ENCODE measurements at places on chromosomes 2 and 18.

DNA sequence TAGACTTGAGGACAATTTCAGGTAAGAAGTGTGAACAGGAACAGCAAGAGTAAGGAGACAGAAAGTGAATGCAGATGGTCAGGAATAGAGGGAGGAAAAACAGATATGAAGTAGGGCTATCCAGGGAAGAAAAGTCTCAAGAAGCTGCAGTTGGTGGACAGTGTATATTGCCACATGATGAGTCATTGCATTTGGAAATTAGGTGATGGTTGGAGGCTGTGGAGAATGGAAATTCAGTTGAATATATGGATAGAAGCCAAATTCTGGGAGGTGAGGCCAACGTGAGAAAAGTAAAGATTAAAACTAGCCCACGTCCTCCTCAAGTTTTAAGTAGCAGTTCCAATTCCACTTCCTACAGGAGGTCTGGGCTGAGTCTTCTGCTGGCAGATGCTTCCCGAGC is 158.4 kb downstream of the UBE2E3 start:
- no peak for DNase-seq

GRCh38 chr2:85706063-85706462 is 11.9 kb downstream of the GNLY start:
- no peak for DNase-seq

GRCh38 chr18:44654573-44654972 is 26.1 kb upstream of the SETBP1 start:
- no peak for DNase-seq

DNA sequence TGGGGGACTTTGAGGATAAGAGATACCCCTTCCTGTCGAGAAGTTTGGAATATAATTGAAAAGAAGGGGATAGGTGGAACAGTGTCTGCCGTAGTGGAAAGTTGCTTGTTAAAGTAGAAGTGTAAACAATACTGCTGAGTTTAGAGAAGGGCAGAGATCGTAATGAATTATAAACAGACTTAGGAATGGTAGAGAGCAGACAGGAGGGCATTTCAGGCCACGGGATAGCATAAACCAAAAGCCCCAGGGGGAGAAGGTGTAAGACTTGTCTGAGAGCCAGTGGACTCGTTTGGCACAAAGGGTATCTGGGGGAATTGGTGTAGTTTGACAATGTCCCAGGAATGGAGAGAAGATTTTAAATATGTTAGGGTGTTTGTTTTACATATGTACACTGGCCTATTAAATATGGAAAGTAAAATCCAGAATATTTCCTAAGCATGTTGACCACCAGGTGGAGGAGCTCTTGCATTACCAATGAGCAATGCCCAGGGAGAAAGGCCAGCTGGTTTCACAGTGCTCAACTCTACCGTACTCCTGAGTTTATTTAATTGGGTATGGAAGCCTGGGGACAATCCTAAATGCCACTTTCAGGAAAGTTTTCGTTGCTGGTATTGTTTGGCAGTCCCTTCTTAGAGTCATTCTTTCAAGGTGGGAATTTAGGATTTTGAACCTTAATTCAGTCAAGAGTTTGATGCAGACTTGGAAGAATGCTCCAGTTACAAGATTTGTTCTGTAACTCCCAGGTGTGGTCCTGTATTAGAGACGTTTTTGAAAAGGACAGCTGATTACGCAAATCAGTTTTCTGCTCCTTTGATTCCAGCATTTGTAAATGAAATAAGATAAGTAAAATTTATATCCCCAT is 7.5 kb downstream of the COPS8 start:
- DNase-seq, result no peak

GRCh38 chr2:134558208-134558830 is 160.5 kb downstream of the TMEM163 start:
- no peak for DNase-seq

DNA sequence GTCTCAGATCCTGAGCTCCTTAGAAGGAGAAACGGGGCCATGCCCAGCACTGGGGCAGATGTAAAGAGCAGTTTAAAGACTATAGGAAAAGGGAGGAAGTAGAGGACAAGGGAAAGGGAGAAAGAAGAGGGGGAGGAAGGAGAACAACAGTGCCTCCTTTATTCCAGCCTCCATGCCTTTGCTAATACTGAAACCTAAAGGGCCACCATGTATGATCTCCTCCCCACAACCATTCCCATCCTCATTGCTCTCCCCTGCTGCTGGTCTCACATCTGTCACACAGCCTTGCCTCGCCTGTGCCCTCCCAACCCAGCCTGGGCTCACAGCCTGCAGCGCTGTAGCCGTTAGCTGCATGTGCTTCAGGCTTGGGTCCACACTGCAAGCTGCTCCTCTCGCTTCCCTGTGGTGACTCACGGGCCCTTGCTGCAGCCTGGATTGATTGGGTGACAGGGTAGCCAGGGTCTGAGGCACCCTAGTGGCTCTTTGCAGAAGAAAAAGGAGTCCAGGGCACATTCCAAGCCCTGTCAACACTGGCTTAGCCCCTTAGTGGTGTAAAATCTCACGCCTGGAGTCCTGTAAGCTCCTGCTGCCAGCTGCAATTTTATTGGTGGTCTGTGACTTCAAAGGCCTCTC is 281.9 kb downstream of the SRBD1 start:
- DNase-seq, result no peak

- no peak for DNase-seq
Measured at GRCh38 chr2:36633470-36634092, 35.6 kb upstream of the FEZ2 start.

GRCh38 chr18:63191413-63191812 is 128.2 kb downstream of the BCL2 start:
- DNase-seq, result no peak

- no peak for DNase-seq
Measured at GRCh38 chr18:39730606-39731005, 2165.0 kb upstream of the CELF4 start.

- DNase-seq, result no peak
Measured at GRCh38 chr2:241351640-241352031, 4.4 kb upstream of the FARP2 start.

DNA sequence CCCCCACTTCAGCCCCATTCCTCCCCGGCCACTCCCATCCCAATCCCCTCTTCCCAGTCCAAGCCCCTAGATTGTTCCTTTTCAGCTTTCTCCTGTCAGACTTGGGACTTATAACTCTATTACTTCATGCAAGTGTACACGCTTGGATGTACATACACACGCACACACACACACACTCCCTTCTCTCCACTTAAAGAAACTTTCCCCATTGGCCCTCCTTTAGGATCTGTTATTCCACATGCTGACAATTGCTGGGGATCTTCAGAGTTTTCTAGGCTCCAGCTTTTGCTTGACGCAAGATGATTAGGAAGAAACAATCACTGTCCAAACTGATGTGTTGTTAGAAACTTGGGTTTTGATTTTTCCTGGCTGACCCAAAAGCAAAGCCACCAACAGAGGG is 75.4 kb downstream of the CDK15 start:
- no peak for DNase-seq

DNA sequence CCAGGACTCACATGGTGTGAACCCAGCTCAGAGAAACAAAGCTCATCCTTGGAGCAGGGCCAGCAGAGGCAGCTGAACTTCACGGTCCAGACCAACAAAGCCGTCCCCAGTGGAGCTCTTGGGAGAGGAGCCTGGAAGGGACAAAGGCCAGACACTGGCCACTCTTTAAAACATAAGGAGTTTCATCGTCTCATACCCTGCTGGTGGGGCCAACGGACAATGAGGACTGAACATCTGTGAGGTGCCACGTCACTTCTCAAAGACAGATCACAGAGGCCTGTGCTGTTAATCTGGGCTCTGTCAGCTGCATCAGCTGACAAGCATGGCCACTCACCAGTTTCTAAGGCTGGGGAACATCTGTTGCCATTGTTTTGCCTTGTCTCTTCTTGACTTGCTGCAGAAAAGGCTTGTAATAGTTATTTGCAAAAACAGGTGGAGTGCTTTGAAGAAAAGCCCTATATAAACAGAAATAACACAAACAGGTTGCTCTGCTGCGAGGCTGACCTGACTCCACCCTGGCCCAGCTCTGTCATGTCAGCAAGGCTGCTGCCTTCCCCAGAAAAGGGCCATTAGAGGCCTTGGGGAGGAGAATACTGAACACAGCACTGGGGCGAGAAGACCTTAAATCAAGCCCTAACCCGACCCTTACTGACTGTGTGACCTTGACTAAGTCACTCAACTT is 68.1 kb upstream of the DAPL1 start:
- no peak for DNase-seq

Data from stimulated activated CD8-positive, alpha-beta memory T cell treated with anti-CD3 and anti-CD28 coated beads, Interleukin-15, amount 100 ng/mL, for 24 hours (primary cell).